ENCODE measurements at places on chromosomes 3 and 15.
A peak's percentile ranks its signal among the peaks of the same experiment; 100 is the strongest.

DNA sequence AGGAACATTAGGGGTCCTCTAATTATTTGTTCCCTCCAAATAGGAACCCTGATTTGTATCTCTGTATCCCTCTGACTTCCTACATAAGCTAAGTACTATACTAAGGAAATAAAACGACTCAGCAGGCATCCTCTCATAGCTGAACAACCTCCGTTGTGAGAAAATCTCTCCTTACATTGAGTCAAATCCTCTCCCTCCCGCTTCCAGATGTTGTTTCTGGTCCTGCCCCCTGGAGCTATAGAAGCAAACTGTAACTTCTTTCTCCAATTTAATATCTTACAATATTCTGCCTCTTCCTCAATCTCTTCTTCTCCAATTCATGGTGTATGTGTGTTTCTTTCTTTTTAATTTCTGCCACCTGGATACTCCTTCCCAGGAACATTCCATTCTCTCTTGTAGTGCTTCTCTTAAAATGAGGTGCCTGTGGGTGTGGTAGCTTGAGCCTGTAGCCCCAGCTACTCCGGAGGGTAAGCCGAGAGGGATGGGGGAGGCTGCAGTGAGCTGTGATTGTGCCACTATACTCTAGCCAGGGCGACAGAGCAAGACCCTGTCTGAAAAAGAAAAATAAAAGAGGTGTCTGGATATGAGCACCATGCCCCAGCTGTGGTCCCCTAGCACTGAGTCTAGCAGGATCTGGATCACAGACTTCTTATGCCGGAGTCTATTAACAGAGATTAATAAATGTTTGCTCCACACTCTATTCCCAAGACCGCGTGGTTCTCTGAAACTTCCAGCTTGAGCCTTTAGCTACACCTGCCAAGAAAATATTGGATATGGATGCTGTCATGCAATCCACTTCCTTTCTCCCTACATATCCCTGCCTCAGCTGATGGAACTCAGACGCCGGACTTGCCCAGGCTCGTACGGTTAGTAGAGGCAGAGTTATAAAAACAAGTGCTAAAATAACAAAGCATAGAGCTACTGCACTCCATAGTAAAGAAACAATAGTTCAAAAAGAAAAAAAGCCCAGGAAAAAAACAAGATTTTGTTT lies 42.9 kb upstream of the NEO1 start:
- no peak for DNase-seq

- DNase-seq: no peak
Observed at GRCh38 chr3:140292170-140292569, 357.2 kb downstream of the CLSTN2 start.

DNA sequence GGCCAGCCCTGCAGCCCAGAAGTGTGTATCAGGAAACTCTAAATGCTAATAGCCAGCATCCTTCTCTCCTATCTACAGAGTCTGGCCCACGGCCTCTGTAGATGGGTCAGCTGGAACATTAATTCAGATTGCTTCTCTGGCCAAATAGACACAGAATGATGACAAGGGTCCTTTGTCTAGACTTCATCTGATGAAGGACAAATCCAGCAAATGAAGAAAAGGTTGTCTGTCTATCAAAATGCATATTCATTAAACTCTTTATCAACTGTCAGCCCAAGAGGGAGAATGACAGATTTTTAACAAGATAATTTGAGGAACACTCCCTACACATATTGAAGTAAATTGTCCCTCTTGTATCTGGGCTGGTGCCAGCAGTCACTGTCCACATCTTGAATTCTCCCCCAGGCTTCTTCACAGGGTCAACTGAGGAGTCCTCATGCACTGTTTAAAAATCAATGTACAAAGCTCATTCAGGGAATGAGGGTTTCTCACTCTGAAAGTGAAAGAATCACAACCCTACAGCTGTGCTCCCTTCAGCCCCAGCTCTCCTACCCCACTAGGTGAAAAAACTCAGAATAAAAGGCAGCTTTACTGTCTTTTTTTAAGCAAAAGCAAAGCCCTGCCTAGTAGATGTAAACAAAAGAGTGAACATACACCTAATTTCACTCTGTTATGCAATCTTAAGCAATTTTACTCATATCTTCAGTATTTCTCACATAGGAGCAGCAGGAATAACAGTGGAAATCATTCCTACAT lies 507.7 kb downstream of the IGSF11 start:
- no peak for DNase-seq

DNA sequence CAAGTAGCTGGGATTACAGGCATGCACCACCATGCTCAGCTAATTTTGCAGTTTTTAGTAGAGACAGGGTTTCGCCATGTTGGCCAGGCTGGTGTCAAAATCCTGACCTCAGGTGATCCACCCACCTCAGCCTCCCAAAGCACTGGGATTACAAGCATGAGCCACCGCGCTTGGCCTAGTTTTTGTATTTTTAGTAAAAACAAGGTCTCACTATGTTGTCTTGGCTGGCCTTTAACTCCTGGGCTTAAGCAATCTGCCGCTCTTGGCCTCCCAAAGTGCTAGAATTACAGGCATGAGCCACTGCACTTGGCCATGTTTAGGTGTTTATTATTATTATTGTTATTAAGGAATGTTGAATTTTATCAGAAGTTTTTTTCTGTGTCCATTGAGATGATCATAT lies 14.7 kb downstream of the IL16 start:
- no peak for DNase-seq

GRCh38 chr3:129046037-129046731 lies 14.4 kb upstream of the GP9 start:
- DNase-seq: no peak

- peak; percentile 48 for DNase-seq
Observed at GRCh38 chr3:13484851-13485590, 4.9 kb downstream of the HDAC11 start.

DNA sequence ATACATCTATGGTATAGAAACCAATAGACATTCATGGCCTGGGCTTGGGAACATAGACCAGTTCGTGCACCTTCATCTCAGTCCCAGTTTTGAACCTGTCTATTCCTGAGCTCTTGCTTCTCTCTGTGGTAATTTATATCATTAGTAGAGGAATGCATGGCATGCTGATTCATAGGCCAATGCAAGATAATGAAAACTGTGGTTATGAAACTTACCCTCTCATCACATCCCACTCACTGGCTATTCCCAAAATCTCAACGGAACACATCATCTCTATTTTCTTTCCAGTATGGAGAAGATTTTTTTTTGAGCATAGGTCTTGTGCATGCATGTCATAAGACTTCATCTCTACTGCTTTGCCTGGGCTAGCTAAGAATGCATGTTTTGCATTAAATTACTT lies 18.7 kb upstream of the P2RY12 start:
- DNase-seq: no peak

DNA sequence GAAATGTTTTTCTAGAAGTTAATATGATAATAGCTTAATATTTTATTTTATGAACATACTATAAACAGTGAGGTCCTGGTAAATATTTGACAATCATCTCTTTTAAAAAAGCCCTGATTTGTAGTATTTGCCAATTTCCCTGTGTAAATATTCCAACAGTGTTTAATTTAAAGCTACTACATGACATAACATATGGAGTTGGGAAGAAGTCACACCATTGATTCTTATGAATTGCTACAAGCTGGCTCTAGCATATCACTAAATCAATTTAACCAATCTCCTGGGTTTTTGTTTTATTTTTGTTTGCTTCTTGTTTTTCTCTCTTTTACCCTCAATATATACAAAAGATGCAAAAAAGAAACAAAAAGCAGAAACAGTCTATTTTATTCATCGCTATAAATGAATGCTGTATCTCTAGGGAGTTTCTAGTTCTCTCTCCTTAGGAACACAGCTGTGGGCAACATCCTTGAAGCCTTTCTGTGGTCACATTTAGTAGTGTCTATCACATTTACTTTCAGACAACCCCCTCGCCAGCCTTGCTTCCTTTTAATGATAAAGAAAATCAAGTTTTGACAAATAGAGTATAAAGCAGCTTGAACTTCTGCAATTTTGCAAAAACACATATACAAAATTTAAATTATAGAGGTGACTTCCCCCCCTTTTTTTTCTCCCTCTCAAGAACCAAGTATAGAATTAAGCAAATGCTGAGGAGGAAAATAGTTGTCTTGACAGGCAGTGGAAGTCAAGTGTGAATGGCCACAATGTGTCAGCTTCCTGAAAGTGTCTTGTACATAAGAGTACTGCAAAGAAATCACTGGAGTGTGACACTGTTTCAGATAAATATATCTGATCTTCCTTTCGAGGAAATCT lies 21.4 kb downstream of the CCR1 start:
- no peak for DNase-seq

DNA sequence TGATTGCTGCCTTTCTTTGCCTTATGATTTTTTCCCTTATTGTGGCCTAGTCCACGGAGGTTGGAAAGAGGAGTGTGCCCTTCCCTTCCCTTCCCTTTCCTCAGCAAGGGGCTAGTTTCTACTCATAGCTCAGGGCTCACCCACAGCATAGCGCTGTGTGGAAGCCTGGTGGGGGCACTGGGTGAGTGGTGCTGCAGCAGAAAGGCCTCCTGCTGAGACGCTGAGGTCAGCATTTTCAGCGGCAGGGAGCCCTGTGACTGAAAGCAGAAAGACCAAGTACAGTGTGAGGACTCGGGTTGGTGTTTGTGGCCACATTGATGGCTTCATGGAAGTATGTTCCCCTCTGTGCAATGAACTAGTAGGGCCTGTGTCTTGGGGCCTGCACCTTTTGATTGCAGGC lies 21.9 kb downstream of the CACNA1D start:
- DNase-seq: no peak

DNA sequence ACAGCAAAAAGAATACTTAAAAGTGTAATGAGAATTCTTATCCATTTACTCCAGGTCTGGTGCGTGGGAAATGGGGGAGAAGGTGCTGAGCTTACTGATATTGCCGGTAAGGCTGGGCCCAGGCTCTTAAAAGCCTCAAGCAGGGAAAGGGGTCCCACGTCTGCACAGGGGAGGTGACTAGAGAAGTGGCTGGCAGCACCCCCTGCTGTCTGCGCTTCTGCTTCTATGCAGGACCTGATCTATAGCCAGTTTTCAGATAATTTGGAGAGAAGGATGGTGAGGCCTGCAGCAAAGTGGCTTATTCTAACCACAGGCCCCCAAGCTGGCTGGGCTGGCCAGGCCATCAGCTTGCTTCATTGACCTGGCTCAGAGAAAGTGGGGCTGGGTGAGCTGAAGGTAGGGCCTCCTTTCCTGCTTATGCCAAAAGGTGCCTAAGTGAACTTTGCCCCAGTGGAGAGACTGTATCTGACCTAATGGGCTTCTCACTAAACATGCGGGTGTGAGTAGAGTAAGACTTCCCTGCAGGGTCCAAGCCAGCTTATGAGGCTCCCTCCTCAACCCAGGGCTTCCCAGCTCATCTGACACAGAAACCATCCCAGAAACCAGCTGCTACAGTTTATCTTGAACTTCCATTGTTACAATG lies 30.9 kb upstream of the ATP1B3 start:
- DNase-seq: peak; percentile 44

DNA sequence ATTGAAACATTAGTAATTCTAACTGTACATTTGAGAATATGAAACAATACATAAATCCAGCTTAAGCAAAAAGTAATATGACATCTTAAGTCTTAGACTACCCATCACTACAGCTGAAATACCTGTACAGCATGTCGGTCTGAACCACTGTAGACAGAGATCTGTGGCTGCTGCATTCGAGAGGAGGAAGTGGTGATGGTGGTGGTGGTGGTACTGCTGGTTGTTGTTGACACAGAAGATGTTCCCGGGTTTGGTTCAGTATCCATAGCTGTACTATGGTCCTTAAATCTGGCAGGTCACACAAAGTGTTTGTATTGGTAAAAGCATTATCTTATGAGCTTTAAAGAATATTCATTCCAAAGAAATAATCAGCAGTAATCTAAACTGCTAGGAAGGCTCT lies 2.9 kb downstream of the PHC3 start:
- DNase-seq: no peak

DNA sequence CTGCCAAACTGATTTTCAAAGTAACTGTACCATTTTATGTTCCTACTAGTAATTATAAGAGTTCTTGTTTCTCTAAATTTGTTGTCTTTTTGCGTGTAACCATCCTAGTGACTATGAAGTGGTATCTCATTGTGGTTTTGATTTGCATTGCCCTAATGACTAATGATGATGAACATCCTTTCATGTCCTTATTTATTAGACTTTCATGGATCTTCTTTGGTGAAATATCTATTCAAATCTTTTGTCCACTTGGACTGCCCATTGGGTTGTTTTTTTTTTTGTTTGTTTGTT lies 3.6 kb downstream of the OXSR1 start:
- no peak for DNase-seq

DNA sequence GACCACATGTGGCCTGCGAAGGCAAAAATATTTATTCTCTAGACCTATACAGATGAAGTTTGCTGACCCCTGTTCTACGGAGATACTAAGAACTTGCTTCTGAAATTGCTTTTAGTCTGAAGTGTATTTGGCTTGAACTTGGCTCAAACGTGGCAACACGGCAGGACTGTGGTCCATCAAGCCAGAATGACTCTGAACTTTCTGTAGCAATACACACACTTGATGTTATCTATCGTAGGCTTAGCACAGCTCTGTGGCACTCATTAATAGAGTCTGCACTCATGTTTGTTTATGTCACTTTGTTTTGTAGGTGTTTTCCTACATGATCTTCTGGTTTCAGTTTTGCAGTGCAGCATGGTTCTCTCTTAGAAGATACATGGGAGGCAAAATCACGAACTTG lies 298.1 kb downstream of the ADAMTS17 start:
- DNase-seq: no peak

DNA sequence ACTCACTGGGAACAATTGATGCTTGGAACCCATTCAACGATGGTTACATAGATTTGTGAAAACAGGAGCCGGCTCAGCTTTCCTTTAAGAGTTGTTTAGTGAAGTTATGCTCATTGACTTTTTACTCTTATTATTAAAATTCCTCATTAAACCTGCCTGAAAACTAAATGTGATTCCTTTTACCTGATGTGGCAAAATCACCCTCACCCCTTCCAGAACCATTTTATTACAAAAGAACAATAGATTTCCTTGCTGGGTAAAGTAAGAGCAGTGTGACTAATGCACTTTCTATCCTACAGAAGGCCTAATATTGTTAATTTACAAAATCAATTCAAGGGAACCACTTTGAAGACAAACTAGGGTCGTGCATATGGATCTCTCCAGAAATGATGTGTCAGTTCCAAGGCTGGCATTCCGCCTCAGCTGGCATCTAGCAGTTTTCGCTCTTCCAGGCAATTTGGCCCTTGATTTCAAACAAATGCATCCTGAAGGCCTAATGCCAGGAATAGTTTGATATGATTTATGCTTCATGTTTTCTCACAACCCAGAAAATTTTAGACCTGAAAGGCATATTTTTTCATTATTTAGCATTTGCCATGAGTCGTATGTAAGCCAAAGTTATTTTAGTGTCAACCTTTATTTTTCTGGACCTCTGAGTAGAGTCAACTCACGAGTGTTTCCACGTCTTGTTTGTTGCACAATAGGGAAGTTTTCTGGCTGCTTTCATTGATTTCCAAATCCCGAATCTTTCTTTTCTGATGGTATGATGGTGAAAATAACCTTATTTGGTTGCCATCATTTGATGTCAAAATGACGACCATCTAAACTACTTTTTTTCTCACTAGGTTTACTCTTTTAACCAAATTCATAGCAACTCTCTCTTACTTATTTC lies 447.8 kb downstream of the MECOM start:
- DNase-seq: no peak

DNA sequence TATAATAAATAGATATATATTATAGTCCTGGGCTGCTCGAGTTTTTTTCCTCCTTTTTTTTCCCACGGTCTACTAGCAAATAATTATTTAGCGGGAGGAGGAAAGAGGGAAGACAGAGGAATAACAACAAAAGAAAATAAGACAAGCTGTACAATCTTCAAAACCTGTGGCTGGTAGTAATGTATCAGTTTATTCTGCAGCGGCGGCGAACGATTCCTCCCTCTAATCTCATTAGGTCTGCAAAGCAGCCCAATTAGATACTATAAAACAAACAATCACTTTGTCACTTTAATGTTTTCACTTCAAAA lies 390 bp upstream of the TLE3 start:
- DNase-seq: no peak

GRCh38 chr3:182142928-182143327 lies 431.2 kb downstream of the SOX2 start:
- DNase-seq: no peak
